Stimulated activated CD4-positive, alpha-beta T cell treated with anti-CD3 and anti-CD28 coated beads, Interleukin-12 subunit alpha, Interleukin-12 subunit beta, amount 100 ng/mL, for 4 hours (primary cell): ENCODE measurements at places on chromosomes 1 and 21.

GRCh38 chr1:153348511-153349362, at the start of gene PGLYRP4:
Gene PGLYRP4, minus strand, starts transcription at chr1:153348841. Its CDS starts 909 bp downstream, at chr1:153347932.
- DNase-seq, result no peak

GRCh38 chr1:150692720-150693119, 4.2 kb downstream of the GOLPH3L start:
- no peak for DNase-seq

DNA sequence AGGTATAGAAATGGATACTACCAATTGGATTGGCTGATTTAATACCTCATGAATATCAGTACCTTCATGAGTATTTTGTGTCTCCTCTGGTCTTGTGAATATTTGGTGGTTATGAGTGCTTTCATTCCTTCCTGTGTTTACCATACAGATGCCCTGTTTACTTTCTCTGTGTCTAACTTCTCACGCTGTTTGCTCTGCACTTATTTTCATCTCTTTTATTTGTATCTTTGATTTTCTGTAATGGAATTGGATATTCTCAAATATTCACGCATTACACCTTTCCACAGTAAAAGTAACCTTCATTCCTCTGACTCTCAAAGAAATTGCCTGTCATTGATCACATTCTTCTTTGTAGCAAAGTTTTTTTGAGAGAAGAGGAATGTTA, 16.8 kb downstream of the CNST start:
- DNase-seq, result no peak

DNA sequence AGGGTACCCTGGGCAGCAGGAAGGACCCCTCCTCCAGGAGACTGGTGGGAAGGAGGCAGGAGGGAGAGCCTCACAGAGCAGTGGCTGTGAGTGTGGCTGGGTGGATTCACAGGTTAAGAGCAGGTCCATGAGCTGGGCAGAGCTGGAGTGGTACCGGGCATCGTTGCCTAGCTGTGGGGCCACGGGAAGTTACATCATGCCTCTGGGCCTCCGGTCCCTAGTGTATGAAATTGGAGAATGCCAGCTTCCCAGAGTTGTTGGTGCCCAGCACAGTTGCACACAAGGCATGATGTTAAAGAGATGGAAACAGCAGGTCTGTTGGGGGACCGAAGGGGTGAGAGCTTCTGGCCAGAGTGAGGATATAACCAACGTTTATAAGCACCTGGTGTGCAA, 18.5 kb downstream of the FOXO6 start:
- DNase-seq, result no peak

- no peak for DNase-seq
Observed at GRCh38 chr1:68228851-68229250, 3.5 kb downstream of the WLS start.

GRCh38 chr1:42849944-42850343, 3.5 kb downstream of the ZNF691 start:
- no peak for DNase-seq

GRCh38 chr1:70386121-70386520, 24.9 kb upstream of the CTH start:
- no peak for DNase-seq

GRCh38 chr1:24557711-24558131, 1.8 kb downstream of the NCMAP start:
- no peak for DNase-seq

GRCh38 chr1:176545034-176545639, 82.2 kb downstream of the PAPPA2 start:
- DNase-seq, result no peak

DNA sequence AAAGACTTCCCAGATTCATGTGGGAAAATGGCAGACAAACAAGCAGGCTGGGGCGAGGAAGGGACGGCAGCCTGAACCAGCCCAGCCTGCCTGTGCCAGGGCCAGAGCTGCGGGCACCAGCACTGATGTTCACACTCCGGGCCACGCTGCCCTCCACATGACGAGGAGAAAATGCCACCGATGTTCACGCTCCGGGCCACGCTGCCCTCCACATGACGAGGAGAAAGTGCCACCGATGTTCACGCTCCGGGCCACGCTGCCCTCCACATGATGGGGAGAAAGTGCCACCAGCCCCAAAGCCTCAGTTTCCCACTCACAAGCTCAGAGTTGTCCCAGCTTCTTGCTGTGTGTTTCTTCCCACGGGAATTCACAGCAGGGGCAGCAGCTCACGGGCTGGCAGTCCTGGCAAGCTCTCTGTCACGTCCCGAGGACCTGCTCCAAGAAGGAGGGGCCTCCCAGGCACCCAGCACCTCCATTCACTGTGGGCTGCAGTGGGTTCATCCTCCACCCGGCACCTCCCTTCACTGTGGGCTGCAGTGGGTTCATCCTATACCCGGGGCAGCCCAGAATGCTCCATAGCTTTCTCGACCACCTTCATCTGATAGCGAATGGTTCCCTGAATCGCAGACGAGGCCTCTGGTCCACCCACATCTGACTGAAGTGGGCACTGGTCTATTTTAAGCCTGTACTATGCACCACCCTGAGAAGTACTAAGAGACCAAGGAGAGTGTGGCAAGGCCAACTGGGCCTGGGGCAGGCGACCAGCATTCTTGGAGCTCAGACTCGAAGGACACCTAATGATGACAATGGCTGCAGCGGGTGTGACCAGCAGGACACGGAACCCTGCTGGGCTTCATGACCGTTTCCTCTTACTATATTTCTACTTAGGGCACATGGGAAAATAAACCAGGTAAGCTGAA, 108.8 kb downstream of the NPHP4 start:
- no peak for DNase-seq
